Body of pancreas (tissue), 4 donors: ENCODE measurements at places on chromosomes 7 and 10.

GRCh38 chr10:61669161-61669725, 6.5 kb downstream of the CABCOCO1 start:
- no peak overlapping the region for H3K4me3 ChIP-seq
- H3K27me3 ChIP-seq, result no peaks in the 10 kb centered on the region
- H3K27ac ChIP-seq, result no peak overlapping the region
- no peak for DNase-seq
- H3K36me3 ChIP-seq, result no peaks in the 10 kb centered on the region
- H3K4me1 ChIP-seq, result no peaks in the 10 kb centered on the region

DNA sequence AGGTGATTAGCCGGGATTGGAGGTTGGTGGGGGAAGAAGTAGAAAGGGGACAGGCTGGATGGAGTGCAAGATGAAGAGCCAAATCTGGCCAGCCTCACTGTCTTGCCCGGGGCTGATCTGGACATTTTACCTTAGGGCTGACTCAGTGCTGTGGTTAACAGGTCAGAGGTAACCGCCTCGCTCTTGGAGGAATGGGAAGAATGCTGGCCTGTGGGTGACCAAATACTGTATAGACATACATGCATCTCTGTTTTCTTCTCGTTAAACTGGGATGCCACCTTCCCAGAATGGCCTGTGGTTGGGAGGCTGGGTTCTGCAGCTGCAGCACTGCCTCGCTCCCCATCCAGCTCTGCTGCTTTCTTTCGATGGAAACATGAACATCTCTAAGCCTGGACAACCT, 120.0 kb downstream of the SEC23IP start:
- H3K27me3 ChIP-seq, result no peaks in the 10 kb centered on the region
- H3K27ac ChIP-seq, result no peak overlapping the region
- no peak overlapping the region for H3K4me3 ChIP-seq
- no peaks in the 10 kb centered on the region for H3K36me3 ChIP-seq
- H3K4me1 ChIP-seq, result peaks cover 9% of the 10 kb centered on the region
- DNase-seq, result no peak

DNA sequence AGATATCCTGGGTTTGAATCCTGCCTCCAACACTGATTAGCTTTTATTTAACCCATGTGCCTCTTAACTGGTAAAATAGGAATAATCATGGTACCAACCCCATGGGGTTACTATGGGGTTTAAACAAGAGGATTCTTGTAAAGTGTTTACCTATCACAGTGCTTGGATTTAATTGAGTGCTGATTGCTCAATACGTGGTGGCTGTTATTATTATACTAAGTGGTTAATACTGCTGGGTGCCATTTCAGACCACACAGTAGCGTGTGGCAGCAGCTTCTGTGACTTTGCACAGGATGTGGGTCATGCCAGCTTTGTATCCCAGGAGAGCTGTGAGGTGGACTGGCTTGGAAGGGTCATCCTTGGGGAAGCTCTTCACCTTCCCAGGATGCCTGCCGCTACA, 177.2 kb downstream of the SEC23IP start:
- DNase-seq, result no peak
- no peaks in the 10 kb centered on the region for H3K27me3 ChIP-seq
- no peak overlapping the region for H3K4me3 ChIP-seq
- no peaks in the 10 kb centered on the region for H3K4me1 ChIP-seq

GRCh38 chr7:26213807-26214515, 12.4 kb downstream of the CBX3 start:
- H3K4me3 ChIP-seq, result no peak overlapping the region
- no peak for DNase-seq
- H3K4me1 ChIP-seq, result no peaks in the 10 kb centered on the region
- H3K27ac ChIP-seq, result no peak overlapping the region
- peaks cover 3% of the 10 kb centered on the region for H3K36me3 ChIP-seq

GRCh38 chr7:98957766-98958165, 79.4 kb downstream of the TRRAP start:
- no peaks in the 10 kb centered on the region for H3K4me1 ChIP-seq
- H3K27me3 ChIP-seq, result no peaks in the 10 kb centered on the region

DNA sequence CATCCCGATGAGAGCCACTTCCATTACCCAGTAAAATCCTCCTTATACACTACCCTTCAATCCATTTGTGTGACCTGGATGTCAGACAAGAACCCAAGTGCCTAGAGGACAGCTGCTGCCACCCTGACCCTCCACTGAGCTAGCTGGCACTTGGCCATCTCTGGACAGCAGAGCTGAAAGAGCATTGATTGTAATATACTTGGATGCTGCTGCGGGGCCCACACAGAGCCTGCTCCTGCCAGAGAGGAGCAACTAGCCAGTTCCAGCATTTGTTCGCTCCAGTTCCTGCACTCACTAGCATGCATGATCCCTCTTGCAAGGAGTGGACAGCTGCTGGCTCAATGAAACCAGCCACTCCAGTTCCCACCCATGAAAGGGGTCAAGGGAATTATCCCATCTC, 8.4 kb upstream of the TMEM254 start:
- DNase-seq, result no peak
- H3K27ac ChIP-seq, result no peak overlapping the region
- no peaks in the 10 kb centered on the region for H3K36me3 ChIP-seq

GRCh38 chr7:83655951-83656556, 7.1 kb upstream of the SEMA3E start:
- H3K4me3 ChIP-seq, result no peak overlapping the region
- H3K36me3 ChIP-seq, result no peaks in the 10 kb centered on the region
- peak; percentile 57 for DNase-seq
- no peaks in the 10 kb centered on the region for H3K4me1 ChIP-seq
- H3K27me3 ChIP-seq, result no peaks in the 10 kb centered on the region

DNA sequence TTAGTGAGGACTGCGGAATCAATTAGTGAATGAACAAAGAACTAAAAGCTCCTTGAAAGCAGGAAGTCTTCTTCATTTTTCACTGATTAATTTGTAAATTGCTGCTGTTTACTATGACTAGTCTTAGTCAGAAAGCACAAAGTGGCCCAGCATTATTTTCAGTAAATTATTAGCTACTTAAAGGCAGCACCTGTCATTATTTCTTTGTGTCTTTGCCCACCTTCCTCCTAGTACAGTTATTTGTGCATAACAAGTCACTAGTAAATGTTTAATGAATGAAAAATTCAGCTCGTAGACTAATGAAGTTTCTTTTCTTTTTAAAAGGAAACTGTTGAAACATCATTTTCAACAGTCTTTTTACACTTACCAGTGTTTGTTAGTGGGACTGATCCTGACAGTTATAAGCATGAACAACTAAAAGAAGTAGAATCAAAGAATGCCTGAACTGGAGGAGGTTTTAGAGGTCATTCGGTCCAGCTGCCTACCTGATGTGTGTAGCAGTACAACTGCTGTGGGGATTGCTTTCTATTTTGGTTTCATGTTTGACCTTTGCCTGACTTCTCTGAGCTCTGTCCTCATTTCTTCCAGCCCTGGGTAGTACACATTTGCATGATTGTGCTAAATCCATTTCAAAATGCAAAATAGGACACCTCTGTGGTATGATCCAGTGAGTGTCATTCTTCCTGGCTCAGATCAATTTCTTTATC, 140.0 kb upstream of the PHYHIPL start:
- no peak for DNase-seq
- H3K27me3 ChIP-seq, result no peaks in the 10 kb centered on the region
- peaks cover 26% of the 10 kb centered on the region for H3K4me1 ChIP-seq
- peak overlapping the region; percentile 64 for H3K27ac ChIP-seq
- H3K36me3 ChIP-seq, result no peaks in the 10 kb centered on the region
- H3K4me3 ChIP-seq, result no peak overlapping the region

DNA sequence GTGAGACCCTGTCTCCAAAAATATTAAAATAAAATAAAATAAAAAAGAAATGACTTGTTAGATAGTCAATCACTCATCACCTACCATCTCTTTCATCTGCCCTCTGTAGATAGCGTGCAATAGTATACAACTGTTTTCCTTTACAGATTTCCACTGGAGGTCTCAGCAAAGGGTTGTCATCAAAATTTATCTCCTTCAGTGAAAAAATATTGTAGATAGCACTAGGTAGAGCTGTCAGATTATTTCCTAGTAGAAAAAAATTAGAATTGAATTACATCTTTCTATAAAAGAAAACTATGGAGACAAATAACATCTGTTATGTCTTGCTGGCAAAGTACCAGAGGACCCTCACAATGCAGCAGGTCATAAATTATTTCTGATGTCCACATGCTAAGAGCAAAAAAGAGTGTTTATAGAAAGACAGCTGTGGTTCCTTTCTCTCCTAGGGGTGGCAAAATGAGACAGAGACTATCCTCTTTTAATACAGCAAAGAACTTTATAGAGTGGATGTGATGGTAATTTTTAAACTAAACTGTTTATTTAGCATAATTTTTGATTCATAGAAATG, 16.3 kb upstream of the CYP51A1 start:
- H3K36me3 ChIP-seq, result no peaks in the 10 kb centered on the region
- H3K27me3 ChIP-seq, result no peaks in the 10 kb centered on the region
- H3K27ac ChIP-seq, result no peak overlapping the region
- no peak overlapping the region for H3K4me3 ChIP-seq

DNA sequence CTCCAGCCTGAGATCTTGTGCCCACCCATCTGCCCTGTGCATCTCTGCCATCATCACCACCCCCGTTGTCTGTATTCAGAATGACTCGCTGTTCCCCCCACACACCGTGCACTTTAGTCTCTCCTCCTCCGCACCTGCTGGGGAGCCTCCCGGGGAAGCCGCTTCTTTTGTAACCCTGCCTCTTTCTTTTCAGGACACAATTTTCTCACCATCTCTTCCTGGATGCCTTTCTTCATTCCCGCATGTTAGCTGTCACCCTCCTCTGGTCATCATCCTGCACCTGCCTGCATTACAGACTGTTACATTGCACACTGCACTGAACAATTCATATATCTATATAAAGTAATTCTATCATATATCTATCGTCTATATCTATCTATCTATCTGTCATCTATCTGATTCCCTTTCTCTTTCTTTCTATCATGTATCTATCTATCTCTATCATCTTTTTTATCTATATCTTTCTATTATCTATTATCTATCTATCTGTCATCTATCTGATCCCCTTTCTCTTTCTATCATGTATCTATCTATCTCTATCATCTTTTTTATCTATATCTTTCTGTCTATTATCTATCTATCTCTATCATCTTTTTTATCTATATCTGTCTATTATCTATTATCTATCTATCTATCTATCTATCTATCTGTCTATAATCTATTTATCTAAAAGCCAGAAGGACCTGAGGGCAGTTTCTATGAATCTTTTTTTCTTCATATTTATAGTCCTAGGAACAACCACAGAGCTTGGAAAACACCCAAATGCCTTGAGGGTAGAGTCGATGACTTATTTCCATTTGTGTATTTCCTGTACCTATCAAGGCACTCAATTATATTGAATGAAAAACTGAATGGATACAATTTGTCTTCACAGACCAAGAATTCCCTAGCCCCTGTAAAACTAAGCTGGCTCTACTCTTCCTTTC, 642.5 kb downstream of the ACTR3B start:
- no peak for DNase-seq
- no peaks in the 10 kb centered on the region for H3K27me3 ChIP-seq
- no peak overlapping the region for H3K27ac ChIP-seq
- no peaks in the 10 kb centered on the region for H3K36me3 ChIP-seq
- H3K4me1 ChIP-seq, result no peaks in the 10 kb centered on the region

GRCh38 chr10:113709221-113709838, 29.6 kb downstream of the CASP7 start:
- peaks cover 56% of the 10 kb centered on the region for H3K4me1 ChIP-seq
- H3K4me3 ChIP-seq, result no peak overlapping the region
- DNase-seq, result no peak
- H3K27ac ChIP-seq, result peak overlapping the region; percentile 26
- no peaks in the 10 kb centered on the region for H3K36me3 ChIP-seq

DNA sequence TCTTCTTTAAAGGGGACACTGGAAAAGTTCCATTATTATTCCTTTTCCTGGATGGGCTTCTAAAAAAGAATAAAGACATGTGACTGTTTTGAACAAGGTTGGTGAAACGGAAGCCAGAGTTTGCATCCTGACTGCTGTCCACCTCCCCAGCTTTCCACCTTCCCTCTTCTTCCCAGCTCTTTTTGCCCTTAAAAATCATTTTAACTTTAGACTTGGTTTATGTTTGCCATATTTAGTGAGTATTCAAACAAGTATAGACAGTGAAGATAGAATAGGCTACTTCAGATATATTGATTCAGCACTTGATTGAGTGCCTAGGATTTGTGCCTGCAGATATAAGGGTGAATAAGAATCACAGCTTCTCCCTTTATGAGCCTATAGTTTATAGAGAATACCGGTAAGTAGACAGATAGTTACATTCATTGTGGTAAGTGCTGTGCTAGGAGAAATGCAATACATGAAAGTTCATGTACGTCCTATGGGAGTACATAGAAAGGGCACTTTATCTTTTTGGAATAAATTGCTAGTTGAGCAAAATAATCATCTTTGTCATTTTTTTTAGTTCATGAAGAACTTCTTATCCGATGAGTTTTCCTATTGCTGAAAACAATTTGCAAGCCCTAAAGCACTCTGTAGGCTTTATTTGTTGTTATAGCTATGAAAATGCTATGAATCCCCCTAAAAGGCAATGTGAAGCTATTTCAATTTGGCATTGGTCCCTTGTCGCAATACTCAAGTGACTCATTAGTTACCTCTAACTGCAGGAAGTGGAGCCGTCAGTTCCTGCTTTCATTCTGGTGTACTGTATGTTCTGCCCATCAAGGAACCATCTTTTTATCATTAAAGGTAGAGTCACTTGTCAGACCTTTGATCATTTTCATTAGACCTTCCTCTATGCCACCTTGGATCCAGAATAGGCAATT, 57.2 kb upstream of the STRIP2 start:
- H3K36me3 ChIP-seq, result no peaks in the 10 kb centered on the region
- no peaks in the 10 kb centered on the region for H3K27me3 ChIP-seq
- H3K4me1 ChIP-seq, result peaks cover 21% of the 10 kb centered on the region
- H3K4me3 ChIP-seq, result no peak overlapping the region

DNA sequence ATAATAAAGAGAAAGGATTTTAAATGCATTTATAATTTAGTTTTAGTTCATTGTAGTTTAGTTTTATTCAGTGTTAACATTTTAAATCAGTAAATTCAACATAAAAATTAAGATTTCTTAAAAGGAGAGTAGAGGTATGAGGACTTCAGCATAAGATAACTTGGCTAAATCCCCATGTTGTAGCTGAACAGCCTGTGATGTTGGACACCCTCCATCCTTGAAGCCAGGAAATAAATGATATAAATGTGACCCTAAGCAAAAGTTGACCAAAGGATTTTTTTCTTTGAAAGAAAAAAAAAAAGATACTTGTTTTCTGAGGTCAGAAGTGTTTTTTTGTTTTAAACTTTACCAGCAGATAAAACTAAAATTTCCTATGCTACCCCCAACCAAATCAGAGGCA, 48.7 kb downstream of the GNAI1 start:
- no peaks in the 10 kb centered on the region for H3K36me3 ChIP-seq
- H3K27ac ChIP-seq, result no peak overlapping the region
- no peak overlapping the region for H3K4me3 ChIP-seq
- H3K27me3 ChIP-seq, result no peaks in the 10 kb centered on the region
- no peak for DNase-seq
- peaks cover 12% of the 10 kb centered on the region for H3K4me1 ChIP-seq

DNA sequence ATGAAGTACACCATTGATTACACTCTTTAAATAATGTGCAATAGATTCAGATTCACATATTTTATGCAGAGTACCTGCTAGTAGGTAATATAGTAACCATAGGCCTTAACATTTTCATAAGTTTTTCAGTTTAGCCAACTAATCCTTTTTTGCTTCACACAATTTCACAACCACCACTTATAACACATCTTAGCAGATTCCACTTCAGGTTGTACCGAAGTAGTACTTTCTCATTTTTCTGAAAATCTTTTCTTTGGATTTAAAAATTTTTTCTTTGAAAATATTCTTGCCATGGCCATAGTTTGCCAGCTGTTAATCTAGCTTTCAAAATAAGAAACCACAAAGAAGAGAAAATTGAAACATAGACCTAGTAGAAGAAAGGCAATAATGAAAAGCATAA, 203.1 kb downstream of the MGMT start:
- H3K27me3 ChIP-seq, result no peaks in the 10 kb centered on the region
- no peak overlapping the region for H3K4me3 ChIP-seq
- no peak overlapping the region for H3K27ac ChIP-seq
- DNase-seq, result no peak
- no peaks in the 10 kb centered on the region for H3K4me1 ChIP-seq
- no peaks in the 10 kb centered on the region for H3K36me3 ChIP-seq
